DMS153 (cell line): ENCODE measurements at places on chromosomes 7 and 10.

GRCh38 chr10:47053081-47053798, 142.0 kb downstream of the PTPN20 start:
- DNase-seq, result no peak

- DNase-seq, result no peak
Observed at GRCh38 chr10:68989317-68989990, 851 bp downstream of the KIFBP start.

DNA sequence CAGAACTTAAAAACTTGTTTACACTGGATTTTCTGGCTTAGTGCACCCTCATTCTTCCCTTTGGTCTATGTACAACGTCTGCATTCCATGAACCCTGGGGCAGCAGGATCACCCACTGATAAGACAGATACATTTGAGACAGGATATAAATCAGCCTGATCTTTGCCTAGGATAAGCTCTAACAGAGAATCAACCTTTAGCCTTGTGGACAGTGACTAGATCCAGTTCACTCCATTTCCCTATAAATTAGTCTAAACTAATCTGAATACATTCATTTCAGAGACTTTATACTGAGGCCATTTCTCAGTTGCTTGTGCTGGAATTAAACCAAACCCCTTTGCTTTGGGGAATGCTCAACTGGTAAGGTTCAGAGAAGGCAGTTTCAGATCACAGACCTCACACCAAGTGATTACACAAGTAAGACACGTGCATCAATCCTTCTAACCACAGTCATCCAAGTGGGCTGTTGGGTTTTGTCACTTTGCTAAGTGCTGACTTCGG, 639.8 kb upstream of the FZD8 start:
- no peak for DNase-seq

- no peak for DNase-seq
Observed at GRCh38 chr7:116540743-116541142, 15.9 kb downstream of the CAV1 start.

GRCh38 chr7:86469680-86470295, 173.9 kb upstream of the GRM3 start:
- peak; percentile 61 for DNase-seq
